ENCODE measurements at places on chromosomes 5 and 9.

DNA sequence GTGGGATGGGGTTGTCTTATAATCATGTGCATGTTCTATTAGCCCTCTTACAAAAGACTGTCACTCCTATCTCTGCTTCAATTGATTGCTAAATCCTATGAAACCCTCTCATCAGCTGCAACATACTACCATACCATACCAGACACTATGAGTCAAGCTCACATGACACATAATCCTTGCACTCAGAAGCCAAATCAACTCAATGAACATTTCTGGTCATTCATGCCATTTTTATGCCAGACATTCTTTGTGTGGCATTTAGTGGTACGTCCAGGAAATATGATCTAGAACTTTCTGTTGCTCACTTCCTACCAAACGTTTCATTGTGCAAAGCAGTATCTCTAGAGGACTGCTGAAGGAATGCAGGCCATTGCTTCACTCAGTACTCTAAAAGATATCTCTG is 159.2 kb upstream of the GNA14 start:
- no peak for DNase-seq

DNA sequence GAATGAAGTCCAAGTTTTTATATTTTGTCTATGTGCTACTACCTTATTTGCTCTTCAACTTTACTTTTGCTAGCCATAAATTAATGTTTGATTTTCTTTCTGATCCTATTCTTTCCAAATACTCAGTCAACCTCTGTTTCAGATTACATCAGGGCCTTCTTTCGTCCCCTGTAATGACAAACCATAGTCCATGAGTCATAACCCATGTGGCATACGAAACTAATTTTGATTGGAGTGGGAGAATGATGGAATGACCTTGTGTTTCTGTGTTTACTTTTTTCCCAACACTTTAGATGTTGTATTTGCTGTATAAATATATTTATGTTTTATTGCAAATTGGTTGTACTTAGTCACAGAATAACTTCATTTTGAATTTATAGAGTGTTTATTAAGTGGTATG is 1043.1 kb downstream of the DTWD2 start:
- no peak for DNase-seq

- peak; percentile 23 for DNase-seq
These were observed 147.8 kb downstream of the TMEM38B start for GRCh38 chr9:105842023-105842644.

GRCh38 chr5:58187432-58188261 is 272.2 kb downstream of the PLK2 start:
- no peak for DNase-seq
